ENCODE measurements at places on chromosomes 12 and 14. TPM values are rescaled to one million over a fixed set of nuclear protein-coding genes. Genes with fewer than 3 reads are reported as not detected.

The CISTR gene
- not detected for total RNA-seq

The REM2 gene
- 4.0 TPM for total RNA-seq

The KRT71 gene
- total RNA-seq: 0.18 TPM

The KRT82 gene
- not detected for total RNA-seq

The RPGRIP1 gene
- 6.0 TPM for total RNA-seq

The HCAR2 gene
- 1.7 TPM for total RNA-seq

The MGP gene
- 20.6 TPM for total RNA-seq

The FAM177A1 gene
- 37.6 TPM for total RNA-seq

The C12orf75 gene
- 33.7 TPM for total RNA-seq

The SLC39A2 gene
- not detected for total RNA-seq
